RWPE1 (cell line): ENCODE measurements at places on chromosomes 4 and X.

- no peak for DNase-seq
Observed at GRCh38 chr4:104859601-104860237, 287.0 kb upstream of the TET2 start.

DNA sequence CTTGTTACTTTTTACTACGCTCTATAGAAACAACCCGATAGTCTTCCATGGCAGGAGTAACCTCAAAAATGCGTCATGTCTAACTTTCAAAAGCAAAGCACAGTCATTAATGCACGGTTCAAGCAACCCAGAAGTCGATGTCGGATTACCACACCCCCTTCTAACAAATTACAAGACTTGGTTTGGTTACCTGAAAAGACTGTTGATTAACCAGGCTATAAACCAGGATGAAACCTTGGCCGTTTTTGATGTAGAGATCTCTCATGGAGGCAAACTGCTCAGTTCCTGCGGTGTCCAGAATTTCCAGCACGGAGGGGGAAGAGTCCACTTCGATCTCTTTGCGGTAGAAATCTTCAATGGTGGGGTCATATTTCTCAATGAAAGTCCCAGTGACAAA lies 2.4 kb downstream of the RAP2C start:
- DNase-seq, result no peak

DNA sequence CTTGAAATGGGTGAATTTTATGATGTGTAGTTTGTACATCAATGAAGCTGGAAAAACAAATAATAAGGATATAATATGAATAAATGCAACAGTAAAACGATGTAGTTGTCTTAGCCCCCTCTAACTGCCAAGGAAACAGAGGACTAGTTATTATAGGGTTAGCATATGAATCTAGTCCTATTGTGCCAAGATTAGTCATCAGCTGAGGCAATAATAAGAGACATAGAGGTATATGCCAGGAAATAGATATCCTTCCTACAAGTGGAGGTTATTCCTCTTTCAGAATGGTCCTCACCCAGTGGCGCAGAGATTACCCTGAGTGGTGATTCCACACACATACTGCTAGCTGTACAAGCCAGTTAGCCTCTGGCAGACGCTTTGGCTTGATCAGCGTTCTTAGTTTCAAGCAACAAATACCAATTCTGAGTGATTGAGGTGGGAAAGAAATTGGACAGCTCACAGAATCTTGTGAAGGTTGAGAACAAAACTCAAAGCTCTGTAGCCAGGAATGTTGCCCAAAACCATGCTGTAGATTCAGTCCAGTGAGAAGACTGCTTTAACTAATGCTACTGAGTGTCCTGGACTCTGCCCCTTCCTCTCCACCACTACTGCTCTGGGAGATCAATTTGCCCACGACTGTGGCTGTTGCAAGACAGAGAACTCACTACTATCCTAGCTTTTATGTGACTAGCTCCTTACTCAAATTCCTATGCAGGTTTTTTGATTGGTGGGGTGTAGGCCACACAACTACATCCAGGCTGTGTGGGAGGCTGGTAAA lies 27.0 kb upstream of the ZNF280C start:
- peak; percentile 4 for DNase-seq

DNA sequence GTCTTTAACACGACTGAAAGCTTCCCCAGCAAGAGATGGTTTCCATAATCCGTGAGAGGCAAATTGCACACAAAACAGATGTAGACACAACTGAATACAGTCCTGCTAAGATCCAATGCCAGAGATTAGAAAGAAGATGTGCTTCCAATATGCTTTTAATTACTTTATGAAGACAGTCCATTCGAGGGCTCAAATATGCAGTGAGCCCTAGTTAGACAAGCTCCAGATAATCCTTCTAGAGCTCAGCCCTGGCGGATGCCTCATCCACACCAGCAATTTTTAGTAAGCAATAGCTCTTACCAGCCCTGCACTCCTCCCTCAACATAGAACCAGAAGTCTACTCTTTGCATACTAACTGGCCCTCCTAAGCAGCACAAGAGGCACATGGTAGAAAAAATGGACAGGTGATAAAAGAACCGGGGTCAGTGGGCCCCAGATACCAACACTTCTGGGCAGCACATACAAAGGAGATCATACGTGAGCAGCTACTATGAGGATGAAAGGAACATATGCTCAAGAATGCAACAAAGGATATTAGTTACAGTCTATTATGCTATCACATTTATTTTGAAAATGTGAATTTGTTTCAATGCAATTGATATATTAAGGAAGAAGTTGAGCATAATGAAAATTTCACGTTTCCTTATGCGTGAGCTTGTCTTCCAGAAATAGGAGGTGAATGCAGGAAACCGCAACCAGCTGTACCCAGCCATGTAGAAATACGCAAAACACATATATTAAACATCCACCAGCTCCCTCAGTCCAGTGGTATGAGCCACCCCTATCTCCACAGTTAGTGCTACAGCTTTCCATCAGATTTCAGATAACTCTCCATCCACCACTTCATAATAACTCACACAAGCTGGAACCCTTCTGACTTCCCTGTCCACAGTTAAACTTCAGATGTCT lies 34.3 kb downstream of the GPC4 start:
- DNase-seq, result no peak

- DNase-seq, result peak; percentile 74
Observed at GRCh38 chr4:125389713-125390112, 75.0 kb downstream of the FAT4 start.

DNA sequence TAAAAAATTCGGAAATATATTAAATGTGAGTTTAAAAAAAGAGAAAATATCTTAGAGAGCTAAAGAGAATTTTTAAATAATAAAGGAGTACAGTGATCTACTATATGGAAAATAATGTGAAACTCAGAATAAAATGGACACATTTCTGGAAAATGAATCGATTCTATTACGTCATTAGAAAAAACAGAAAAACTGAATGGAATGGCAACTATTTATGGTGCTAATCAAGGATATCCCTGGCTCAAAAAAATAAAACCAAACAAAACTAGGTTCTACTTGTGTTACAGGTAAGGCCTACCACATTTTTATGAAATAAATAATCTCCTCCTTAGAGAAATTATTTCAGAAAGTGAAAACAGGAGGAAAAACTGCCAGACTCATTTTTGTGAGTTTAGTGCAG lies 5.5 kb upstream of the SLC7A11 start:
- no peak for DNase-seq

GRCh38 chr4:111821342-111821741 lies 323.9 kb upstream of the FAM241A start:
- no peak for DNase-seq

GRCh38 chr4:107791902-107792301 lies 32.8 kb upstream of the SGMS2 start:
- DNase-seq, result no peak

DNA sequence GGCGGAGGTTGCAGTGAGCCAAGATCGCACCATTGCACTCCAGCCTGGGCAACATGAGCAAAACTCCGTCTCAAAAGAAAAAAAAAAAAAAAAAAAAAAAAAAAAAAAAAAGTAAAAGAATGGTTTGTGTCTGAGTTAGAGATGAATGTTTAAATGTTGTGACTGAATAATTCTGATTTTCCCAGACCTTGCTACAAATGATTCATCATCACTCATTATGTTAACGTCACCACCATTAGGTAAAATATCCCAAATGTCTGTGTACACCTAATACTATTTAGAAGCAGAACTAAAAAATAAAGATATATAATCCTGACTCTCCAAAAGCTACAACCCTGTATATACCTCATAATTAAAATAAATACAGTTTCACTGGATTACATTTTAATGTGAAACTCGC lies 70.8 kb downstream of the HHIP start:
- no peak for DNase-seq

DNA sequence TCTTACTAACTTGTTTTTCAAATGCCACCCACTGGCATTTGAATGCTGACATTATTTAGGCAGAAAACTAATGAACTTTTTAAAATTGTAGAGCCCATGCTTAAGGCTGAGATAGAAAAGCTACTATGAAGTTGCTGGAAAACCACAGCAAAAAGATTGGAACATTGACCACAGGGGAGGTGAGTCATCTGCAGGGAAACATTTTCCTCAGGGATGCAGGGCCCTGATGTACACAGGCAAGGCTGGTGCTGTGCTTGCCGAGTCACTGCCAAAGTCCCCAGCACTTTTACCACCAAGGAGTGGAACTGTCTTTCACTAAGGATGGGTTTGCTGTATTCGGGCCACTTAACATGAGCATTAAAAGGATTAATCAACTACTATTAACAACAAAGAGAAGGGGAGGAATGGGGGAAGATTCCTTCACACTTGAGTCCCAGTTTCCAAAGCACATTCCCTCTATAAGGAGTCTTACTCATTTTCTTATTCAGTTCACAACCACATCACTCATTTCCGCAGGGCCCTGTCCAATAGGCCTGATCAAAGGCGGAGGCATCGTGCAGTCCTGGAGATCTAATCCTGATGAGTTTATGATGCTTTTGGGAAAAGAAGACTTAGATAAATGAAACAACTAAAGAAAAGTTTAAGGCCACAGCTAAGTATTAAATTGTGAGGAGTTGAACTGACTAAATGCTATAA lies 202.9 kb upstream of the NPY2R start:
- peak; percentile 4 for DNase-seq

- DNase-seq, result no peak
Observed at GRCh38 chr4:102439812-102440211, 61.3 kb upstream of the NFKB1 start.

GRCh38 chrX:23945206-23945605 lies 37.4 kb downstream of the CXorf58 start:
- no peak for DNase-seq

GRCh38 chr4:182916483-182917181 lies 554 bp downstream of the DCTD start:
- DNase-seq, result peak; percentile 61

GRCh38 chrX:18676470-18676869 lies 4.6 kb upstream of the RS1 start:
- DNase-seq, result peak; percentile 20

- peak; percentile 36 for DNase-seq
Observed at GRCh38 chrX:19889582-19890342, 2.4 kb upstream of the SH3KBP1 start.

DNA sequence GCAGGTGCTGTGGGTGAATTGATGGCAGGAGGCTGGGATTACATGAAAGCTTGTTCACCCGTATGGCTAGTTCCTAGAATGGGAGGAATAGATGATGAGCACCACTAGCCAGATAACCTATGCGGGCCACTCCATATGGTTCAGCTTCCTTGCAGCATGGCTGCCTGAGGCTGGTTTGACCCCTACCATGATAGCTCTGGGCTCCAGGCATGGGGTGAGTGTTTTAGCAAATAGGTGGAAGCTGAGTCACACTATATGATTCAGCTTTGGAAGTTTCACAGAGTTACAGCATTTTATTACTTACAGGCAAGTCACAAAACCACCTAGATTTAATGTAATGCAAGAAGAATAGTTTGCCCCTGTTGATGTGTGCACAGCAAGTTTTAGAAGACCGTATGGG lies 603.2 kb downstream of the STIM2 start:
- DNase-seq, result peak; percentile 40

GRCh38 chr4:149048451-149049143 lies 606.4 kb upstream of the NR3C2 start:
- DNase-seq, result no peak

GRCh38 chrX:96407501-96407900 lies 277.1 kb upstream of the DIAPH2 start:
- peak; percentile 3 for DNase-seq

DNA sequence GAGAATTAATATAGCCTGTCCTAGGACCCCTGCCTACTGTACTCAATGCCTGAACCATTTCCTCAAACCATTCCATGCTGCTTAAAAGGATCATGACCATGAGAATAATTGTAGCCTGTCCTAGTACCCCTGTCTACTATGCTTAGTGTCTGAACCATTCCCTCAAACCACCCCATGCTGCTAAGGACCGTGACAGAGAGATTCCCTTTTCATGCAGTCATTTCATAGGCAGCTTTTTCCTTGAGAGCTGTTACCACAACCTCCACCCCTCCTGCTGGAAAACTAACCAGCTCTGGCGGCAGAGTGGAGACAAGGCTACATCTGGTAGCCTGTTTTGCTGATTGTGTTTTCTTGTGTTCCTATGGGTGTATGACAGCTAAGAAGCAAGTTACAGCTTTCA lies 174.9 kb upstream of the SMARCAD1 start:
- no peak for DNase-seq

DNA sequence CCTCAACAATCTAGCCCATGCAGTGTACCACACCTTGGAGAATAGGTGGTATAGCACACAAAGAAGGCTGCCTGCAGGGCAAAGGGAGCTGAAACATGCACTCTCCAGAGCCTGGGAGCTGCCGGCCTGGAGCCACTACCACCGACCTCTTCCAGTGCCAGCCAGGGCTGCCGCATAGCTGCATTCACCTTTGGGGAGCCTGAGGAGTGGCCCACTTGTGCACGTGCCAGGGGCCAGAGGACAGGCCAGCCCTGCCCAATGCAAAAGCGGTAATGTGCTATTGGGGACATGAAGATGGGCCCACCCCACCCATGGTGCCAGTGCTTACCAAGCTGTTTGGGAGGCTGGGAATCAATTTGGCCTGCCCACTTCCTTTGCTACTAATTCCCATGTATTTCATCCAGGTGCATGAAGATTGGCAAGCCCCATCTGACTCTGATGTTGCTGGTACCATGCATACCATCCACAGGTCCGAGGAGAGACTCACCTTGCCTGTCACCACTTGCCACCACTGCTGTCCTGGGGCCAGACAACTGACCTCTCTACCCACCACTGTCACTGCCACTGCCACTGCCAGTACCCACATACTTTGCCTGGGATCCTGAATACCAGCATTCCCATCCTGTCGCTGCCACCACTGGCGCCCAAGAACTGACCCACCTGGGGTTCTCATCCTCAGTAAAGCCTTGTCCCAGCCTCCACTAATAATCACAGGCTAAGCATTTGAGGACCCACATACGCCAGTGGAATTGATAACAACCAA lies 506.9 kb downstream of the MAGEB5 start:
- DNase-seq, result no peak

DNA sequence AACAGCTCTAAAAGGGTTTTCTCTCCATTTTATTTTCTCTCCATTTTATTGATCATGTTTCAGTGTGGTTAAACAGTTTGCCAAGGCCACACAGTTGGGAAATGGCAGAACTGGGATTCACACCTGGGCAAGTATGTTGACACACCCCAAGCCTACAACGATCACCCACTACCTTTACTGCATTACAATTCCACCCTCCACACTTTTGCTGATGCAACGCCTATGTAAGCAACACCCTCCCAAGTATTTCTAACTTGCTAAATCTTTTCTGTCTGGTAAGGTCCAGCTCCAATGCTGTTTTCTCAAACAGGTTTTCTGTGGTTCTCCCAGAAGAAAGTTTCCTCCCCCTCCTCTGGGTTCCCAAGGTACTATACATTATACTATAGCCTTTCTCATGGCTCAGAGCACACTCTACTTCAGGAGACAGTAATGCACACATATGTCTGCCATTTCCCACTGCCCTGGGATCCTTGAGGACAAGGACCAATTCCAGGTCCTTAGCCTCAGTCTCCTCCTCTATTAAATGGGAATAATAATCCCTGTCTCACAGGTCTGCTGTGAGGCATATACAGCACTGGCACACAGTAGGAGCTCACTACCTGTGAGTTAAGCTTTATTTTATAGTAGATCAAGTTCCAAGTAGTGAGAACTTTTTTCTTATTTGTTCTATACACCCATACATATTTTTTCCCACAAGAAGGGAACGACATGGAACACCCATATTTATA lies 27.9 kb downstream of the IQSEC2 start:
- no peak for DNase-seq

- DNase-seq, result no peak
Observed at GRCh38 chrX:1598021-1598875, 6.8 kb downstream of the AKAP17A start.

- DNase-seq, result no peak
Observed at GRCh38 chr4:67934628-67935027, 28.7 kb downstream of the TMPRSS11A start.

- no peak for DNase-seq
Observed at GRCh38 chr4:9921326-9921725, 100.0 kb downstream of the SLC2A9 start.
